ENCODE measurements at places on chromosomes 1 and 21. TPM values are rescaled to one million over a fixed set of nuclear protein-coding genes. Genes with fewer than 3 reads are reported as not detected.
A peak's percentile ranks its signal among the peaks of the same experiment; 100 is the strongest.

- H3K27ac ChIP-seq: peak overlapping the region; percentile 76
- H3K36me3 ChIP-seq: peaks cover 33% of the 10 kb centered on the region
- DNase-seq: no peak
- peaks cover 28% of the 10 kb centered on the region for H3K4me1 ChIP-seq
- H3K27me3 ChIP-seq: no peaks in the 10 kb centered on the region
These were observed 797 bp downstream of the CC2D1B start for GRCh38 chr1:52365071-52365745.

DNA sequence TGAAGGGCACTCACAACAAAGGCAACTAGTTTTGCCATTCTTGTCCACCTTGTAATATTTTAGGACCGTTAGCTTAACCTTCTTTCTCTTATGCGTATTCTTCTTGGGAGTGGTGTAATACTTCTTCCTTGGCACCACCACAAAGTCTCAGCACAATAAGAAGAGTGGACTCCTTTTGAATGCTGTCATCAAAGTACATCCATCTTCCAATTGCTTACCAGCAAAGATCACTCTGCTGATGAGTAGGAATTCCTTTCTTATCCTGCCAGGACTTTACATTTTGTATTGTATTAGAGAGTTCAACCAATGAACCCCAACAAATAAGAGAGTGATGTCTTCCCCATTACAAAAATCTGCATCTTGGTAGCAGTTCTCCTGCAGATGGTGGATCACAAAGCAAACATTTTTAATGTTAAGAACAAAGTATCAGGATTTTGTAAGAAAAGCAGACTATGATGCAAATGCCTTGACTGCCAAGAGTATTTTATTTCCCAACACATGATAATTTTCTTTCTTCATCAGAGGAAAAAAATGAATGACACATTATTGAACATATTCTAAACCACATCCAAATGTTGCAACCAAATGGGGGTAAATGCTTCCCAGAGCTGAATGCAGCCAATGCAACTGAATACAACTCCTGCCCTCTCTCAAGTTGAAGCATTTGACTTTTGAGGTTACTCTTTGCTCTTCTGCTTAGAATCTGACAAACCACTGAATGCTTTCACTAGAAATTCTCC, 5.1 kb upstream of the ARNT start:
- H3K4me1 ChIP-seq: no peaks in the 10 kb centered on the region
- H3K4me3 ChIP-seq: no peak overlapping the region
- no peak overlapping the region for H3K27ac ChIP-seq
- no peak for DNase-seq
- H3K36me3 ChIP-seq: no peaks in the 10 kb centered on the region

CACNA1S gene
- total RNA-seq: 0.20 TPM

PROK1 gene
- total RNA-seq: 0.17 TPM

CFAP45 gene
- 9.2 TPM for total RNA-seq

DNA sequence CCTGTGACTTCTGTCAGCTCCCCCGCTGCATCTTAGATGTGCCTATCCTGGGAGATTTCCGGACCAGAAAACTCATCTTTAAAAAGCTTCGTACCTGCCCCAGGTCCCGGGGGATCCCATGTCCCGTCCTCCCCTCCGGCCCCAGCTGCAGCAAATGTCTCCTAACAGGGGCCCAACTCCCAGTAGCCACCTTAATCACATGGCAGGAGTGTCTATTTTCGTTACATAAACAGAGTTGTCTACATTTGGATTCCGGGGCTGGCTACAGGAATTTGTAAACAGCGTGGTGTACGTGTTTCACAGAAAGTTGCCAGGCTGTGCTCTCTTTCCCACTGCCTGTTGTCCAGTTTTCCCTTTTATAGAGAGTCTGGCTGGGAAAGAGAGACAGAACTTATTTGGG, 17.9 kb upstream of the KCNE2 start:
- H3K27ac ChIP-seq: no peak overlapping the region
- no peak for DNase-seq
- peaks cover 31% of the 10 kb centered on the region for H3K4me1 ChIP-seq

DNA sequence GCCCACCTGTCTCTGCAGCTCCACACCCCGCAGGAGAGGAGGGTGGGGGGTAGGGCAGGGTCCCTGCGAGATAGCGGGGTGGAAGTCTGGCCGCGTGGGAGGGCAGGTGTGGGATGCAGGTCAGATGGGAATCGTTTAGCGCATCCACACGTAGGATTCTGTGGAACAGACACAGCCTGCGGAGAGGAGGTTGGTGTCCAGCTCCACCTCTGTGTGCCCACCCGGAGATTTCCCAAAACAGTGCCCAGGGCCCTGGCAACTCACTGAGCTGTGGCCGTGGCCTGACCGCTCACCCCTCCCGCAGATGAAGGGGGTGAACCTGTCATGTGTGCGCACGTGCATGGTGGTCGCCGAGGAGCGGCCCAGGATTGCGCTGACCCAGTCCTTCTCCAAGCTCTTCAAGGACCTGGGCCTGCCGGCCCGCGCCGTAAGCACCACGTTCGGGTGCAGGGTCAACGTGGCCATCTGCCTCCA, 46.9 kb downstream of the S100B start:
- H3K4me3 ChIP-seq: no peak overlapping the region
- no peak for DNase-seq
- H3K27ac ChIP-seq: no peak overlapping the region
- H3K4me1 ChIP-seq: peaks cover 3% of the 10 kb centered on the region
- H3K36me3 ChIP-seq: peaks cover 83% of the 10 kb centered on the region

RAB25 gene
- not detected for total RNA-seq

RGS16 gene
- 7.4 TPM for total RNA-seq

DNA sequence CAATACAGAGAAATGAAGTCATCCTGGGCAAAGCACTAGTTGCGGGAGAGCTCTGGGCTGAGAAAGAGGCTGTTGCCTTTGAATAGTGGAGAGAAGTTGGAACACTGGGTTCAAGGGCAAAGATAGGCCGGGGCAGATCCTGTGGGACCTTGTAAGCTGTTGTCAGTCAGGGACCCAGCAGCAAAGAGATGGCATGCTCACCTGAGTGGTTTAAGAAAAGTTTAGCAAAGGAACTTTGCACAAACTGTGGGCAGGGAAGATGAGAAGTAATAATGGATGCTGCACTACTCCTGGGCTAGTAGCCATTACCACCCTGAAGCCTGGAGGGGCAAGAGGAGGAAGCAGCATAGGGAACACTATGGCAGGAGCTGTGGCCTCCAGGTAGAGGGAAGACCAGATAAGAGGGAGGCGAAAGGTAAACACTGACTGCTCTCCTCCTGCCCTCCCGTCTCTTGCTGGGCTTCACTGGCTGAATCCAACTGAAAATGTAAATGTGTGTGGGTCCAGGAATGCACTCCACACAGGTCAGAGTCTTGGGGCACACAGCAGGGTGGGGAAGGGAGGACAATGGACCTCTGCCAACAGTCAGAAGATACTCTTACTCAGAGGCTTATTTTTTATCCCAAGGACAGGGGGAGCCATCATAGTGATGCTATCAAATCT, 129.2 kb downstream of the PLPP3 start:
- no peaks in the 10 kb centered on the region for H3K27me3 ChIP-seq
- DNase-seq: no peak
- peaks cover 15% of the 10 kb centered on the region for H3K4me1 ChIP-seq
- H3K4me3 ChIP-seq: no peak overlapping the region
- H3K36me3 ChIP-seq: no peaks in the 10 kb centered on the region

DNA sequence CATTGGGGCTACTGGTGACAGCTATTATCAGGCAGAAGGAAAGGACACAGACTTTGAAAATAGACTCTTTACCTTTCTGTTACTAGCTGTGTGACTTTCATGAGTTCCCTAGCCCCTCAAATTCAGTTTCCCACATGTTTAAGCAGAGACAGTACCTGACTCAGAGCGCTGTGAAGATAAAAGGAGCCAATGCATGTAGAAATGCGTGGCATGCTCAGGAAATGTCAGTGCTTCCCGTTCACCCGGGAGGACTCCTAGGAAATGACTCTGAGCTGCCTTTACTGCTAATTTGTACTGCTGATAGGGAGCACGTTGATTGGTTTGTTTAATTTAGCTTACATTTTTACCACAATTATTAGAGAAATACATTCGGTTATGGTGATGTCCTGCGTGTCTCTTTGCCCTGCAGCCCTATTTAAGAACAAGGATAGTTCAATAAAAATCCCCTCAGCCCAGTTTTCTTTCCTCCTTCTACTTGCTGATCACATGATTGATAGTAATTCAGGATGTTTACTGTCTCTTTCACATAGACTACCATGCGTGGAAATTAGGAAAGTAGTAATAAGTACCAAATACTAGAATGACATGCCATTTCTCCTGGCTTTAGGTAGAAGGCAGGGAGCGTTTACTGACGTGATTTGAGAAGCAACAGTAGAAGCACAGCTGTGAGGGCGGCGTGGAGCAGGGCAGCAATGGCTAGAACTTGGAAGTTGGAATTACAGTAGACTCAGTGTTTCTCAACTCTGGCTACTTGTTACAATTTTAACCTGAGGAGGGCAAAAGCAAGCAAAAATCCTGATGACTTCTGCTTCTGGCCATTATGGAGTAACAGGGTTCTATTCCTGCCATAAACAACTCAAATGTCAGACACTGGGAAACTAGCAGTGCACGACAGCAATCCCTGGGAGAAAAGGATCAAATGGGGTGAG, 15.9 kb downstream of the PDIK1L start:
- H3K4me3 ChIP-seq: no peak overlapping the region
- no peaks in the 10 kb centered on the region for H3K27me3 ChIP-seq
- no peaks in the 10 kb centered on the region for H3K4me1 ChIP-seq
- DNase-seq: no peak
- H3K36me3 ChIP-seq: no peaks in the 10 kb centered on the region
- H3K27ac ChIP-seq: no peak overlapping the region

DNA sequence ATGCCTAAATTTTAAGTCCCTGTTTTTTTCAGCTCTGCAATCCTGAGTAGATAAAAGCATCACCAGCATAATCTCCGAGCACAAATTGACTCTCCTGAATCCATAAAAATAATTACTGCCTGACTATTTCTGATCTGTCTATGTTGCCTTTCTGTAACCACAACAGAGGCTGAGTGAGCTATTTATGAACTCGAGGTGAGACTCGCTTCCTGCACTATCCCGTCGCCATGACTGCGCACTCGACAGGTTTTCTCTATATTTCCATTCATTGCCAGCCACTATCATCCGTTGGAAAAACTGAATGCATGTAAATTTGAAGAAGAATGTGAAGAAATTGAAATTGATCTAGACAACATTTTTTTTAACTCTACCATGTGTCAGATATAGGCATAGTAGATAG, 897.2 kb downstream of the ADGRL2 start:
- no peaks in the 10 kb centered on the region for H3K27me3 ChIP-seq
- H3K36me3 ChIP-seq: no peaks in the 10 kb centered on the region
- H3K27ac ChIP-seq: no peak overlapping the region
- no peaks in the 10 kb centered on the region for H3K4me1 ChIP-seq
- H3K4me3 ChIP-seq: no peak overlapping the region
- DNase-seq: no peak

GRCh38 chr21:42153746-42154145, 65.2 kb upstream of the ABCG1 start:
- H3K4me3 ChIP-seq: no peak overlapping the region
- no peaks in the 10 kb centered on the region for H3K36me3 ChIP-seq
- no peak overlapping the region for H3K27ac ChIP-seq
- DNase-seq: no peak

GRCh38 chr1:85330711-85331290, 54.4 kb upstream of the BCL10 start:
- no peaks in the 10 kb centered on the region for H3K36me3 ChIP-seq
- H3K4me3 ChIP-seq: no peak overlapping the region
- peak; percentile 39 for DNase-seq
- H3K4me1 ChIP-seq: no peaks in the 10 kb centered on the region
- H3K27ac ChIP-seq: no peak overlapping the region

DNA sequence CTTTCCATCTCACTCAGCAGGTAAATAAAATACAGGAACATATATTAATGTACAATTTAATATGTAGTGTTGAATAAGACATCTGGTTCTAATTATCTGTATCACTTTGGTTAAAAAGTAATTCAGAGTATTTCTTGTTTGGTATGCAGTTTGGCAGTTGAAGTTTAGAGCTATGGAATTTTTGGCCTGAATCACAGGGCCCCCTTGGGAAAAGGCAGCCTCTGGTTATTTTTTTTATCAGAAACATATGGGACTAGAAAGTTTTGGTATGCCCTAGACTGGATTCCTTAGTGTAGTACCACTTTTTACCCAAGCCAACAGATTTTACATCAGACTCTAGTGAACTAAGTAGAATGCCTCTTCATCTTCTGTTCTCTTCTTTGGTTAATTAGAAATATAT, 26.4 kb downstream of the CNST start:
- H3K36me3 ChIP-seq: peaks cover 8% of the 10 kb centered on the region
- no peak overlapping the region for H3K27ac ChIP-seq
- no peaks in the 10 kb centered on the region for H3K4me1 ChIP-seq
- no peaks in the 10 kb centered on the region for H3K27me3 ChIP-seq
- DNase-seq: no peak

SDC3 gene
- 99.3 TPM for total RNA-seq

PRAMEF7 gene
- not detected for total RNA-seq

- H3K27ac ChIP-seq: no peak overlapping the region
- no peak for DNase-seq
- H3K4me3 ChIP-seq: no peak overlapping the region
- H3K4me1 ChIP-seq: peaks cover 7% of the 10 kb centered on the region
These were observed 89.8 kb downstream of the DHRS3 start for GRCh38 chr1:12528021-12528852.

GRCh38 chr1:57353654-57354053, 70.2 kb downstream of the DAB1 start:
- H3K36me3 ChIP-seq: no peaks in the 10 kb centered on the region
- H3K4me3 ChIP-seq: no peak overlapping the region
- H3K27ac ChIP-seq: no peak overlapping the region
- no peak for DNase-seq

GRCh38 chr1:184513421-184513820, 126.6 kb downstream of the C1orf21 start:
- no peak overlapping the region for H3K4me3 ChIP-seq
- H3K27ac ChIP-seq: no peak overlapping the region
- no peaks in the 10 kb centered on the region for H3K36me3 ChIP-seq

DNA sequence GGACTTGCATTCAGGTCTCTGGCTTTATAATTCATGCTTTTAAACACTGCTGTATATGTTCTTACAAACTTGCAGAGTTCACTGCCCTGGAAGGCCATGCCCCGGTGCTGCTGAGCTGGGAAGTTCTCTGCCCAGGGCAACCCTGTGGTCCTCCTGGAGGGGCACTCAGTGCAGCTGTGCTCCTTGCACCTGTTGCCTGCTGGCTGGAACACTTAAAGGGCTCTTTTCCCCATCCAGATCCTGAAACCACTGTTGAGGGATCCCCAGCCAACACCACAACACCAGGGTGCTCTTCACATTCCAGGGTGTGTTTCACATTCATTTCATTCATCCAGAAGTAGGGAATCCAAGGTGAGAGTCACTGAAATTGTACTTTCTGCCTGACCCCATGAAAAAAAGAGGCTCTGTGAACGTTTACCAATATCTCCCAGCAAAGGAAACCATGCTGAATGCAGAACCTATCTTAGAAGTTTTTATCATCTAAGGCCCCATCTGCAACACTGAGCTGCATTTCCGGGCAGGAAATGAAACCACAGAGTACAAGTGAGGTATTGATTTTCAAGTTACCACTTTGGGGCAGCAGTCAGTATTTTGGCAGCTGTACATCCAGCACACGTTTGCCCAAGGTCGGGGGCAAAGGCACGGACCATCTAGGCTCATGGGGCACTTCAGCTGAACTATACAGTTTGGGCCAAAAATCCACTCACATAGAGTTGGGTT, 16.4 kb upstream of the KIAA0040 start:
- H3K36me3 ChIP-seq: no peaks in the 10 kb centered on the region
- no peaks in the 10 kb centered on the region for H3K4me1 ChIP-seq
- no peak overlapping the region for H3K27ac ChIP-seq

Measured in spinal cord (tissue), 10 donors.